Upper lobe of right lung (tissue), 1 donor: ENCODE measurements at places on chromosomes 12 and 14.

- no peak for DNase-seq
Observed at GRCh38 chr12:6078398-6079096, 45.9 kb downstream of the VWF start.

DNA sequence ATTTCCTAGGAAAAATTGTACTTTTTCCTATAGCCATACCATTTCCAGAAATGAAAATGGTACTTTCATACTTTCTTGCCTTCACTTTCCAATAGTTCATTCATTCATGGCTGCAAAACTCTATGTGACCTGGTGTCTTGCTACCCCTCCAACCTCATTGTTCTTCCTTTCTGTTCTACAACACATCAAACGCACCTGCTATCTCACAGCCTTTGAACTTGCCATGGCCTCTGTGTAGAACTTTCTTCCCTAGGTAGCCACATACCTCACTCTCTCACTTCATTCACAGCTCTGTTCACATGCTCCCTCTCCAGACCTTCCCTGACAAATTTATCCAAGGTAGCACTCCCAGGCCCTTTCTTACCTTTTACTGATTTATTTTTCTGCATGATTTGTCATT lies 149.2 kb downstream of the DUSP6 start:
- no peak for DNase-seq

- DNase-seq, result no peak
Observed at GRCh38 chr12:26612203-26612602, 220.8 kb downstream of the ITPR2 start.

DNA sequence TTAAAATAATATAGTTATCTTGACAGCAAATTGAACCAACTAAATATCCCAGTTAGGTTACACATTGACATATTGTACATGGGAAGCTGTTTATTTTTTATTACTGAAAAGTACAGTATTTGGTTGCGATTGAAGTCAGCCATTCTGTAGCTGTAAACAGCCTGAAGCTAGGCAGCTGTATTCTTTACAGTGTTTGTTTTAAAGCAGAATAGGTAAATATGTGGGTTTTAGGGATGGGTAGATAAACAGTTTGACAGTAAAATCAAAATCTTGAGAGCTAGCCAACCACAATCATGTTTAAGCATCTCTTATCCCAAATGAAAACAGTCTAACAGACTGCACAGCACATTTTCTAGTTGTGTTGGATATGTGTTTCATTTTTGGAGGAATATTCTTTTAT lies 45.7 kb downstream of the TTC6 start:
- no peak for DNase-seq

DNA sequence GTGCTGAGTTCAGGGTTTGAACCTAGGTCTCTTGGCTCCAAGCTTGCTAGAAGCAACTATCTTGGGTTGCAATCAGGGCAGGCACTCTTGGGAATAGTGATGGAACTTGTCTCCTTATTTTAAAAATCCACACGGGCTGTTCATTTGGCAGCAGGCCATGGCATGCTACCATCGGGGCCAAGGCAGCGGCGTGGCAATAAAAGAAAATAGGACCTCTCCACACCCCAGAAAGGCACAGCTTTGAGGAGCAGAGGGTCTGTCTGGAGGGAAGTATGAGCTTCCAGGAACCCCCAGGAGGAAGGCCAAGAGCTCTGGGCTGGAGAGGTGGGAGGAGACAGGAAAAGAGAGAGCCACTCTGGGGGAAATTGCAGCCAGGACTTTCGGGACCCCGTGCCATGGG lies 15.3 kb downstream of the RPS6KL1 start:
- no peak for DNase-seq

DNA sequence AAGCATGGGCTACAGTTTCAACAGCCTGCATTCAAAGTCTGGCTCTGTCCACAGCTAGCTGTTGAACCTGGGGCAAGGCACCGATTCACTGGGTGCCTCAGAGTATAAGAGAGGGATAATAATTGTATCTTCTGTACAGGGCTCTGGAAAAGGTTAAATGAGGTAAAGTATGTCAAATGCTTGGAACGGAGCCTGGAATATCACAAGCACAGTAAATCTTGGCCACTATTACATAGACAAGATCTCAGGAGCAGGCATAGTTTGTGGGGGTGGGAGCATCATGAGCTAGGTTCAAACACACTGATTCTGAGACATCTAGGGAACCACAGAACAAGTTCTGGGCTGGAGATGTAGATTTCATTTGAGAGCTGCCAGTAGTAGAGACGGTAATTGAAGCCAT lies 203.7 kb upstream of the NUDT4 start:
- no peak for DNase-seq

GRCh38 chr14:101108579-101109346 lies 205.2 kb upstream of the RTL1 start:
- no peak for DNase-seq

DNA sequence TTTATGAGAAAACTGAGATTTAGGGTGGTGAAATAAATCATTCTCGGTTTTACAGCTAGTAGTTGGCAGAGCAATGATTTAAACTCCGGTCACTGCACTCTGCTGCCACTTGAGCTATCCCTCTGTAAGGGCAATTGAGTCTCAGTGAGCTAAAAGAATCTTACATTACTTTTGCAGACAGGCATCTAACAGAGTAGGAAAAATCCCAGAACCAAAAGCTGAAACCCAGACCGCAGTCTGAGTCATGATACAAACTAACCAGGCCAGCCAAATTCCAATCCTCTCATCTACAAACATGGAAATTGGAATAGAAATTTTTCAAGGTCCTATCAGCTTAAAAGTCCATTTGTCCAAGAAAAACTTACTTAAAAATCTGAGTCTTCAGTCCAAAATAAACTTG lies 73.7 kb downstream of the ANKS1B start:
- DNase-seq, result no peak

- peak; percentile 85 for DNase-seq
Observed at GRCh38 chr12:123250471-123251383, 17.5 kb downstream of the MTRFR start.

GRCh38 chr12:14802247-14802646 lies 1.0 kb downstream of the WBP11 start:
- DNase-seq, result no peak

- DNase-seq, result no peak
Observed at GRCh38 chr12:95096852-95097251, 23.4 kb upstream of the NR2C1 start.

DNA sequence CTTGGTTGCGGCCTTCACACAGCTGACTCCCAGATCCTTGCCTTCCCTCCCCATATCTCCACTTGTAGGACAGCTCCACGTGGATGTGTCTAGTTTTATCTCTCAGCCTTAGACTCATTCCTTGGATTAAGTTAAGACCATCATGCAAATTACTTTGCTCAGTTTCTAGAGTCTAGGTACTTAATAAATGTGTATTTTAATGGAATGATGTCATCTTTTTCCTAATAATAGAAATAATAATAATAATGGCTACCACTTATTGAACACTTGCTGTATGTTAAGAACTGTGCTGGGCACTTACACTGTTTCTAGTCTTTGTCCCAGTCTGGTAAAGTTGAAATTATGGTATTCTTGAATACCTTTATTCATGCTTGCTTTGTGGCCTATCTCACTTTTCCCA lies 37.5 kb downstream of the FBXW8 start:
- no peak for DNase-seq

- no peak for DNase-seq
Observed at GRCh38 chr14:101404426-101405170, 156.7 kb upstream of the DIO3 start.

- DNase-seq, result no peak
Observed at GRCh38 chr14:103290056-103290455, 44.0 kb upstream of the EIF5 start.

DNA sequence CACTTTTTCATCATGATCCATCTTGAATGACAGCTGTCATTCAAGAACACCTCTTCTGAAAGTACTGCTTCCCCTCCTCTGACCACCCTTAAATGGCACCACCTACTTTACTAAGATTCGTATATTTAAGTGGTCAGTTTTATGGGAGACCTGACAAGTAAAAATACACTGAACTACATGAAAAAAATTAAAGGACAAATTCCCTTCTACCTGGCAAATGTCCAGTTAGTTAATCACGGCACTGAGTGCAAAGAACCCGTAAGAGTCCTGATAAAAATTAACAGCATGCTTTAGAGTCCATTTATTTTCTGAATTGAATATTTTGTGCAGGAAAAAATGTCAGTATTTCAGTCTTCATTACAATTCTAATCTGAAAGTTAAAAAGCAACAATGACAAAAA lies 48.7 kb downstream of the SETD3 start:
- no peak for DNase-seq

DNA sequence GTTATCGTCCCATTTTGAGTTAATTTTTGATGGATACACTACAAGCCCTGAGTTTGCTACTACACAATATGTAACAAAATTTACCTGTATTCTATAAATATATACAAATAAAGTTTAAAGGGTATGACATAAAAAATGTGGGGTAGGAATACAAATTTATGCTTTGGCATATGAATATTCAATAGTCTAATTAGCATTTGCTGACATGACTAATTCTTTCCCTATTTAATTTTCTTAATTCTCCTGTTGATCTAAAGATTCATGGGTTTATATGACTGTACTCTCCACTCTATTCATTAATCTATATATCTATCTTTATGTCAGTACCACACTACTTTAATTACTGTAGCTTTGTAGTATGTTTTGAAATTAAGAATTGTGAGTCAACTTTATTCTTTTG lies 1840.7 kb upstream of the FLRT2 start:
- DNase-seq, result no peak

DNA sequence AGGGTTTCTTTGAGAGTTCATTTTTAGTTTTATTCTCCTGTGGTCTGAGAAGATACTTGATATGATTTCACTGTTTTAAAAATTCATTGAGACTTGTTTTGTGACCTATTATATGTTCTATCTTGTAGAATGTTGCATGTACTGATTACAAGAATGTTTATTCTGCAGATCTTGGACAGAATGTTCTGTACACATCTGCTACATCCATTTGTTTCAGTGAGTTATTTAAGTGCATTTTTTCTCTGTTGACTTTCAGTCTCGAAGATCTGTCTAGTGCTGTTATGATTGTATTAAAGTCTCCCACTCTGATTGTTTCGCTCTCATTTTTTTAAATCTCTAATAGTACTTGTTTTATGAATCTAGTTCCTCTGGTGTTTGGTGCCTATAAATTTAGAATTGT lies 1319.8 kb downstream of the TMEM121 start:
- no peak for DNase-seq

GRCh38 chr12:8950702-8951478 lies 1.4 kb upstream of the M6PR start:
- DNase-seq, result no peak

DNA sequence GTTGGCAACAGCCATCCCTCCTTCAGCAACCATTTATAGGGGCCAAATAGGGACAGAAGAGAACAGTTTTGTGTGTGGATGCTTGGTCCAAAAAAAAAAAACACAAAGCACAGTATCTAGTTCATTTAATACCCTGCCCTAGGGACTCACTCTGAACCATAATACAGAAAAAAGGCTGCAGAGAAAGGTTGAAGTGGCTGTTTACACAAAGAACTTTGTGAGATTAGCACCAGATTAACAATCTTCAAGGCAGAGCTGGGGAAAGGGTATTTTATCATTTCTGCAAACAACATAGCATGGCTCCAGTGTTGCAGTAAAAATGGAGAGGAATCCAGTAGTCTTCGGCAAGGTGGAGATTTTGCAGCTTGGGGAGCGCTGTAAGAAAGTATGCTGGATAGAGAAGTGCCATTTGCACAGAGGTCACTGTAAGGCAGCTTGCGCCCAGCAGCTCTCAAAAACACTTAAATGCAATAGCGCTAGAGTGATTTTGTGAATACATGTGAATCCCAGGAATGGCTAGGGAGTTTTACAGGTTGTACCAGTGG lies 124.2 kb upstream of the PLEKHA5 start:
- DNase-seq, result no peak
